ENCODE measurements at places on chromosomes 12 and 14.

DNA sequence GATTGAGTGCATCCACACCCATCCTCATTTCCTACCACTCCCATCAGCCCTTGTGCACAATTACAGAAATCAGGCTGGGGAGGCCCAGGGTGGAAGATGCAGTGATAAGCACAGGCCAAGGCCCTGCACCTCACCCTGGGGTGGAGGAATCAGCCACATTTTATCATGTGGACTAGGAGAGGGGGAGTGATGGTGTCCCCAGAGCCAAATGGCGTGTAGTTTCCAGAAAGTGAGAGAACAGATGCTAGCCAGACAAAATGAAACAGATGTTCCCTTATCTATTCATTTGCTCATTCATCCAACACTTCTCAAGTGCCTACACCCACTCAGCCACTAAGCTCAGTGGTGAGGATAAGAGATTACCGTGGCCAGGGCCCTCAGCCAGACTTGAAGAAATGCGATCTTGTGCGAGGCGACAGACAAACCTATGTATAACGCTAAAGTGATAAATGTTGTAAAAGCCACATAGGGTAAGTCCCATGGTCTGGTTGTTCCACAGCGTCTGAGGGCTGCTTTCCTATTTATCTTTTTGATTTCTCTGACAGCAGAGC is 93.6 kb downstream of the STAB2 start:
- no peak for DNase-seq

DNA sequence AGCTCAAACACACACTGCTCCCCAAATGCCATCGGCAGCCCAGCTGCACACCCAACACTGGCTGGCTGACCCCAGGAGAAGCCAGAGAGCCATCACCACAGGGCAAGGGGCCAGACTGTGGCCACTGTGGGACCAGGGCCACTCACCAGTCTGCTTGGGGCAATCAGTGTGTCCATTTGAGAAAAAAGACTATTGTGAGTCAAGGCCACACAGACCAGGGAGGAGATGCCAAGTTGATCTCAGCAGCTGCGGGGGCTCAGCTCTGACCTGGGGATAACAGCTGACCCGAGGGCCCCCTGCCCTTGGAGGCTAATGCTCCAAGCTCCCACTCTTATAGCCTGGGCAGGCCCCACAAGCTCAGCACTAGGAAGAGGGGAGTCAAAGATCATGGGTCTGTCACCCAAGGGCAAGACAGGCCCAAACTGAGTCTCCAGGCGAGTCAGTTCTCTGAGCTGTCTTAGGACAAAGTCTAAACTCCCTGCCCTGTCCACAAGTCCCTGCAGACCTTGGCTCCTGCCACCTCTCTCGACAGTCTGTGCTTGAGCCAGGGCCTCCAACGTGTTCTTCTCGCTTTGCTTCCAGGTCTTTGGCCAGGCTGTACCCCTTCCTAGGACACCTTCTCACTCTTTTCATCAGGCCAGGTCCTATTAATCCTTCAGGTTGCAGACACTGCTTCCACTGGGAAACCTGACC is 30.1 kb upstream of the PNMA1 start:
- no peak for DNase-seq

- no peak for DNase-seq
Observed at GRCh38 chr12:117118838-117119591, 19.8 kb upstream of the TESC start.

DNA sequence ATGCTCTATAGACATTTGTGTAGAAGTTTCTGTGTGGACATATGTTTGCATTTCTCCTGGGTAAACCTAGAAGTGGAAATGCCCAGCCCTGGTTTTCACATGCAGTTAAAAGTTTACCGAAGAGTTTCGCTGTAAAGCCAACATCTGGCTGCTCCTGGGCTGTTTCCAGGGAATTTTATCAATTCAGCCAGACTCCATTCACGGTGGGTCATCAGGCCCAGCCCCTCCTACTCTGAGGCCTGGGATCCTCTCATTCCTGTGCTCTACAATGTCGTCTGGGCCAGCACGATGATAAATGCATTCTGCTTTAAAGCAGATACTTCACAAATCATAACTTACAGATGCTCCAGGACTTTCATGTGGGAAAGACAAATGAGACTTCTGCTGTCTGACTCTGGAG is 7.1 kb downstream of the NUAK1 start:
- DNase-seq, result no peak

DNA sequence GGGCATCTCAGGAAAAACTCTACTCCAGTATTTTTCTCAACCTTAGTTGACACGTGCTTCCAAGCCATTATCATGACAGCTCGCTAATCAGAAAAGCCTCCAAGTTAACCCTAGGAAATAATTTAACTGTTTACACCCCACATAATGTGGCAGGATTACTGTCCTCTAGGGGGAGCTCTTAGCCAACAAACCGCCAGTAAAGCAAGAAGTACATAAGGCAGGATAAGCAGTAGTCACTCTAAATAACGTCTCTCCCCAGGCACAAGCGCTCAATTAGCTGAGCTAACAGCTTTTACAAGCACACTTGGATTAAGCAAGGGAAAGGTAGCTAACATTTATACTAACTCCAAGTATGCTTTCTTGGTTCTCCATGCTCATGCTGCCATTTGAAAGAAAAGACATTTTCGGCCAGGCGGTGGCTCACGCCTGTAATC is 22.8 kb downstream of the APOBEC1 start:
- DNase-seq, result no peak

DNA sequence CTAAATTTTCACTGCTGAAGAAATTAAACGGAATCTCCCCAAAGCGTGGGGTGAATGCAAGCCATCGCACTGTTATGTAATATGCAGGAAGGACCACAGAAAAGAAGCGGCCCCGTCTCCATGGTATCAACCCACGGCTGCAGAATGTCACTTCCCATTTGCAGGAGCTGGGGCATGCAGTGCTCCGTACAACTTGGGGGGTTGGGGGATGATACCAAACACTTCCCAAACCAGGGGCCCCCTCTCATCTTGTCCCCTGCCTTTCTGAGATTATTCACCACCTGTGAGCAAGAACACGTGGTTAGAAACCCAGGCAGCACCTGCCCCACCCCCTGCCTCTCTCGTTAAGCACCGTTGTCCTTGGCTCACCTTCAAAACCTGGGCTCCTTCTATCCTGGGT is 505.1 kb upstream of the TMEM132C start:
- DNase-seq, result no peak

DNA sequence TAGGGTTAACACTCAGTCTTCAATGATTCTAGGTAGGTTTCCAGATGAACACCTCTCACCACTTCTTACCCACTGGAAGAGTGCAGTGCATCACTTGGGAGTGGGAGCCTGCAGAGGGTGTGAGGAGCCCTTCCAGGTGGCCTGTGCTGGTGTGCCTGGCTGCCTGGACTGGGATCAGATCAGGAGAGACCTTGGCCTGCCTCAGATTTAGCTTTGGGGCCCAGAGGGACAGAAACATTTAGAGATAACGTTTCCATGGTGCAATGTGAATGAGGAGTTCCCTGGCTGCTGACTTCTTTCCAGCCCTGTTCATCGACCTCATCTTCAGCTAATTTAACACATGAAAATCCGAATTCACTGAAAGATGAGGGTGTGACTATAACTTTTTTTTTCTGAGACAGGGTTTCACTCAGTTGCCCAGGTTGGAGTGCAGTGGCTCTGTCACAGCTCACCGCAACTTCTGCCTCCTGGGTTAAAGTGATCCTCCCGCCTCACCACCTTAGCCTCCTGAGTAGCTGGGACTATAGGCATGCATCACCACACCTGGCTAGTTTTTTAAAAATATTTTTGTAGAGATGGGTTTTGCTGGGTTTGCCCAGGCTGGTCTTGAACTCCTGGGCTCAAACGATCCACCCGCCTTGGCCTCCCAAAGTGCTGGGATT is 53.6 kb downstream of the SUSD6 start:
- DNase-seq, result no peak

DNA sequence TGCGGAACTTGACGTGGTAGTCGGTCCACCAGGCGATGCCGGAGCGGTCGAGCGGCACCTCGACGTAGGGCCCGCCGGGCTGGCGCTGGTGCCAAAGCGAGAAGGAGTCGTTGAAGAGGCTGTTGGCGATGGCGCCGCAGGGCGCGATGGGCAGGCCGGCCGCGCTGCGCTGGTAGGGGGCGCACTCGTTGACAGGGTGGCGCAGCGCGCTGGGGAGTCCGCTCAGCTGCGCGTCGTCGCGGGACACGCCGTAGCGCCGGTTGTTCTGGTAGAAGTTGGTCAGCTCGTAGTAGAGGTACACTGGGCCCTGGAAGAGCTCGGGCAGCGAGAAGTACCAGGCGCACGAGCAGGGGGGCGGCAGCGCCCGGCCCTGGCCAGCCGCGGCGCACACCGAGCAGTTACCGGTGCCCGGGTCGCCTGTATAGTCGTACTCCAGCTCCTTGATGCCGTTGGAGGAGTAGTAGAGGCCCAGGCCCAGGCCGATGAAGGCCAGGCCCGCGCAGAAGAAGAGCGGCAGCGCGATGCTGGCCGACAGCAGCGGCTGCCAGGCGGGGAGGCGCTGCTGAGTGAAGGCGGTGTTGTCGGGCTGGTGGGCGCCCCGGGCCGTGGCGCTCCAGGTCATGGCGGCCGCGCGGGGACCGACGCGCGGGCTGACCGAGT is 482 bp downstream of the TMEM30B start:
- DNase-seq, result peak; percentile 79

DNA sequence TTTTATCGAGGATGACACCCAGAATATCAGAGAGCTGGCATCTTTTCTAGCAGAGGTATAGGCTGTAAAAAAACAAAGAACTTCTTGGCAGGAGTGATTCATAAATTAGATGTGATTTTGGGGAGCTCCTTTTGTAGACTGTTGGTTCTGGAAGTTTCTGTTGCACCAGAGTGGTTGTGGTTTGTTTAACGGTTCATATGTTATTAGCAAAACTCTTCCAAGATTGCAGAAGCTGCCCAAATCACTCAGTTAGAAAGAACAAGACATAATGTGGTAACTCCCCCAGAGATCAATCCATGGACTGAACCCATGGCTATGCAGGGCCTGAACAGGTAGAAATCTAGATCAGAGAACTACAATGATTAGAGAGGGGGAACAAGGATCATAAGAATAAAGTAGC is 6.7 kb upstream of the RNASE10 start:
- no peak for DNase-seq

GRCh38 chr12:64610079-64610659 is at the start of gene RASSF3:
TSS of gene RASSF3 (plus strand) at chr12:64610495. CDS start at chr12:64610633, 138 bp downstream.
- DNase-seq, result peak; percentile 77

GRCh38 chr12:130058926-130059472 is 103.3 kb upstream of the FZD10 start:
- no peak for DNase-seq

- DNase-seq, result no peak
Observed at GRCh38 chr14:53192052-53192760, 39.1 kb upstream of the DDHD1 start.

DNA sequence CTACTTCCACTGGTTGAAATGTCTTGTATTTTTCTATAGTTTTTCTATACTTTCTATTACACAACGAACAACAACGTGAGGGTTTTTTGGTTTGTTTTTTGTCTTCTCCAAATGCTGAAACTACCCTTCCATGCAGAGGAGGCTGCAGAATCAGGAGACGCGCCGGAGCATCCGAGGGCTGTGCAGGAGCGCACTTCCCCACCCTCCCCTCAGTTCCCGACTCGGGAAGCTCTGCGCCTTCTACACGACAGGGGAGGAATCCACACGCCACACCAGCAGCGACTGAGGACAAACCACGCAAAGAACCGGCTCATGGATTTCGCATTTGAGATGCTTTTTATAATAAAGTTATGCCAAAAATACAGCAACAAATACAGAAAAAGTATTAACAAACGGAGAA is 30.9 kb downstream of the SLC15A4 start:
- DNase-seq, result no peak

DNA sequence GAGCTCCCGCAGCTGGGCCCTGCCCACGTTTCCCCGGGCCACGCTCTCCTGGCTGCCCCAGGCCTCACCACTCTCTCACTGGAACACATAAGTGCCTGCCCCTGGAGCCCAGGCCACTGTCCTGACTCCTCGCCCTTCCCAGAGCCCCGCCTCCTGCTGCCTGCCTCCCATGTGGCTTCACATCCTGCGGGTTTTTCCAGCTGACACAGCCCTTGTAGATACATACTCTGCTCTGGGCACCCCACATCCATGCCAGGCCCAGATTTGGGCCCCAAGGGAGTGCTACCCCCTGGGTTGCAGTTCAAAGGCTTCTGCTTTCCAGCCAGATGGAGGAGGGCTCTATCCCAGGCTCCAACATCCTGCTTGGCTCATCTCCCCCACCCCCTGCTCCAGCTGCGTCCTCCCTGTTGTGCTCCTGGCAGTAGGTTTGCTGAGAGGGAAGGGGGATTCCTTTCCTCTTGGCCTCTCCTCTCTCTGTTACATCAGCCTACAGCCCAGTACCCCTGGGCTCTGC is 60.1 kb downstream of the TSPAN9 start:
- no peak for DNase-seq

DNA sequence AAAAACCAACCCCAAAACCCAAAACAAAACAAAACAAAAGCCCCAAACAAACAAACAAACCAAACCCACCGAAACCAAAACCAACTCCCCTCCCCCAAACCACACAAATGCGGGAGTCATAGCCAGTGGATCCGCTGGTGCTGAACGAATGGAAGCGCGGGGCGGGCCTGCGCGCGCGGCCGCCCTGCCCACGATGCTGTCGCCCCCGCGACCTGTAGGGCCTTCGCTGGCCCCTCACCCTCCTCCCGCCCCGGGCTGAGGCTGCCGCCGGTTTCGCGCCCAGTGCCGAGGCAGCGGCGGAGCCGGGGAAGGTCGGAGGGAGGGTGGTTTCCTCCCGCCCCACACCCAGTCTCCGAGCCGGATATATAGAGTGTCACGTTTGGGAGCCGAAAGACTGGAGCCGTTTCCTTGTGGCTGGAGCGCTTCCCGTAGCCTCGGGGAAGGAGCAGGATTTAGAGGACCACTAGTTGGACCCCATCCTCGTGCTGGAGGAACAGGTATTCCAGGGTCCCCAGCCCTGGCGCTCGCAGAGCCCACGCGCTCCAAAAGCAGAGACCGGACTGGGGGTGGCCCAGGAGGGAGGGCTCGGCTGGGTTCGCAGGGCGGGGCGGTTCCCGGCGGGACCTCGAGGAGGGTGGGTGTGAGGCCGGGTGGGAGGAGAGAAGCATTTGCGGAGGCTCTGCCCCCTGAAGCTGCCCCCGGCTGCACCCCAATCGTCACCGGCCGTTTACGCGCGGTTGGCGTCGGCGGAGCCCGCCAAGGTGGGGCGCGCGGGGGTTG is at the start of gene FAR2:
TSS of gene FAR2 (plus strand) at position 368 of the 780 bp plus-strand sequence. CDS start 121,172 bp downstream, outside the sequence.
- peak; percentile 11 for DNase-seq

- no peak for DNase-seq
Observed at GRCh38 chr12:51914034-51914923, 7.0 kb downstream of the ACVRL1 start.

DNA sequence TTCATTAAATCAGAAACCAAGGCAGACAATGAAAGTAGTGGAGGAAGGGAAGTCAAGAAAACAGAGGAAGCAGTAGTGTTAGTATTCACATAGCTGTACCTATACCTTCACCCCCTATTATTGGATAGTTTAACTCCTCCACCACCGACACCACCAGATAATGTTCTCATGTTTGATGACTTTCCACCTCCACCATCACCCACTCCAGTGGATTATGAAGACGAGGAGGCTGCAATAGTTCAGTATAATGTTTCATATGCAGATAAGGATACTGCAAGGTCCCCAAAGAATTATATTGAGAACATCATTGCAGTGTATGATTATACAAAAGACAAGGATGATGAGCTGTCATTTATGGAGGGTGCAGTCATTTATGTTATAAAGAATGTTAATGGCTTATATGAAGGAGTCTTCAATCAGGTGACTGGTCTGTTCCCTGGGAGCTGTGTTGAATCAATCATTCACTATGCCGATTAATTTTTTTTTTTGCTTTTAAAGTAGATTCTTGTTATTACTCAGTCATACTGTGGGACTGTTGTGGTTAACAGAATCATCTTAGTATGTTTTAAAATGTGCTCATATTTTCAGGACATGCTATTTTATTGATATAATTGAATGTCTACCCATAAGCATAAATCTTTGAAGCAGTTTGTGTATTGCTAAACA is 32.2 kb upstream of the KTN1 start:
- DNase-seq, result no peak

- DNase-seq, result no peak
Observed at GRCh38 chr12:74985293-74985985, 224.2 kb downstream of the KCNC2 start.
